ENCODE measurements at places on chromosomes 7 and 10.

GRCh38 chr10:99676426-99676825 lies 17.1 kb downstream of the ENTPD7 start:
- no peak for DNase-seq

- DNase-seq, result no peak
These were observed 46.8 kb downstream of the IPMK start for GRCh38 chr10:58220769-58221451.

DNA sequence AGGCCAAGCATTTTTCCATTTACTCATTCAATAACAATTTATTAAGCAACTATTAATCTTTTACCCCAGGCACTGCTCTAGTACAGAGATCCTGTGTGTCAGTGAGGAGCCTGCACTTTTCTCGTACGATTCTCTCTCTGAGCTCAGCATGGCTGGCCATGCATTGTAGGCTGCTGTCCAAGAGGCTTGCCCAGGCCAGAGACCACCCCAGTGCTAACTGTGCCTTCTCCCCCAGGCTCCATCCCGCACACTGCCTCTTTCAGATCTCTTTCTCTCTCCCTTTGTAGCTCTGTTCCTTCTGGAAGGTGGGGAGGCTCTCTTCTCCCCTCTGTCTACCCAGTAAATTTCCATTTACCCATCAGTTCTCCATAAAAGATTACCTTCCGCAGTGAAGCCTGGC lies 101.0 kb upstream of the IKZF1 start:
- no peak for DNase-seq

DNA sequence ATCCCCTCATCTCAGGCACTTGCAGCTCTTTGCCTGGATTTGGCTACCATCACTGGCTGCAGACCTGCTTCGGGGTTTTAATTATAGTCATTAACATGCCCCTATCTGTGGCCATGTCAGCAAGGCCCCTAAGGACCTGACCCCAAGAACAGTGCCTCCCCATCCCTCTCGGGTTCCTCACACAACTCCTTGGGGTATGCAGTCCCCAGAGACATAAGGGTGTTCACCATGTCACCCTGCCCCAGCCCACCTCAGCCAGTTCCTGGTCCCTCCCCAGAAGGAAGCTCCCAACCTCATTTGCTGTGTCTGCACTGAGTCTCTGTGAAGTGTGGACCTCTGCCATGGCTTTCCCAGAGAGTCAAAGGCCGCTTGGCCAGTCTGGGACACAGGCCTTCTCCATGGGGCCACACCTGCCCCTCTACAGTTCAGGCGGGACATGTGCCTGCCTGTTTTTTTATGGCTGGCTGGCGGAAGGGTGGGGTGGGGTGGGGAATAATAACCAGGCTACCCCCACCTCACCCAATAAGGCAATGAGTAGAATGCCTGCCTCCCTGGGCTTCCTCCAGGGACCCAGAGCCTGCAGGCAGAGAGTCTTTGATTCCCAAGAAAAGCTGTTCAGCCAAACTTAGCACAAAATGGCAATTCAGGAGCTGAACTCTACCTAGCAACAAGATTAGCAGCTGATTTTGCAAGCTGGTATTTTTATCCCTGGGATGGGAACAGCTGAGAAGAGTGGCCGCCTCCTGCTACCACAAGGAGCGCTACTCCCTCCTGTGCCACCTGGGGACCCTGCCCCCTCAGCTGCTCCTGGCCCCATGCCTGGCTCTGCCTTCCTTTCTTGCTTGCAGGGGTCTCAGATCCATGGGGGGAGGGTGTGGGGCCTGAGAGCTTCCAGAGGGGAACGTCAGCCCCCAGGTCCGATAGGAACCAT lies 23.7 kb upstream of the CAMK2B start:
- DNase-seq, result no peak

GRCh38 chr10:106957823-106958588 lies 206.5 kb downstream of the SORCS1 start:
- DNase-seq, result peak; percentile 97

DNA sequence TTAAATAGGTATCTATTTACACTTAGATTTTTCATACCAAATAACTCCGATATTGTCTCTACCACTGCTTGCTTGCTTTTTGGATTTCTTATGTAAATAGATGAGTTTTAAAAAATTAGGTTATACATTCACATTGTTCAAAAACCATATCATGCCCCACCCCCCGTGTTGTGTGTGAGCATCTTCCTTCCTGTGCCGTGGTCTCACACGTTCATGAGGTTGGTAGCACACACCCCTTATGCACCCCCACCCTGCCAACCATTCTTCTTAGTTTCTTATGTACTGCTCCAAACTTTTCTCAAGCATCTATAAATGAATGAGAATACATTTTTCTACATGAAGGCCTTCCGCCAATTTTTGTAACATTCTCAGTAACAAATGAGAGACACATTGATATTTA lies 115.6 kb downstream of the FANK1 start:
- no peak for DNase-seq

GRCh38 chr10:132742837-132743194 lies 43.1 kb downstream of the NKX6-2 start:
- DNase-seq, result no peak

GRCh38 chr7:129176916-129177710 lies 11.3 kb upstream of the SMO start:
- DNase-seq, result no peak

DNA sequence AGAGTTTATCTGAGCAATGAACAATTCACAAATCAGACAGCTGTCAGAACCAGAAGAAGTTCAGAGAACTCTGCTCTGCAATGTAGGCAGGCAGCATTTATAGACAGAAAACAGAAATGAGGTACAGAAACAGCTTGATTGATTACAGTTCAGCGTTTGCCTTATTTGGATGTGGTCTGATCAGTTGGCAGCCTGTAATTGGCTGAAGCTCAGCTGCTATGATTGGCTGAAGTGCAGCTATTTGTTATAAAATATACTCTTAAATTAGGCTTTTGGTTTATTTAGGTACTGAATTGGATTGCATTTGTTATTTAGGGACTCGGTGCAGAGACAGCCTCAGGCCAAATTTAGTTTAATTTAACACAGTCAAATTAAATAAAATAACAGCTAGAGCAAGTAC lies 85.8 kb upstream of the JAZF1 start:
- no peak for DNase-seq

GRCh38 chr7:138431517-138431916 lies 28.5 kb upstream of the TRIM24 start:
- DNase-seq, result no peak

- DNase-seq, result no peak
These were observed 350.7 kb downstream of the IPMK start for GRCh38 chr10:57917019-57917418.

Data from Kasumi-1 (cell line).